HFFc6 (cell line): ENCODE measurements at places on chromosomes 2 and 18.

- DNase-seq, result no peak
These were observed 41.0 kb upstream of the MGAT4A start for GRCh38 chr2:98771721-98772524.

GRCh38 chr2:166025313-166025712 is 71.7 kb upstream of the TTC21B start:
- DNase-seq, result no peak

DNA sequence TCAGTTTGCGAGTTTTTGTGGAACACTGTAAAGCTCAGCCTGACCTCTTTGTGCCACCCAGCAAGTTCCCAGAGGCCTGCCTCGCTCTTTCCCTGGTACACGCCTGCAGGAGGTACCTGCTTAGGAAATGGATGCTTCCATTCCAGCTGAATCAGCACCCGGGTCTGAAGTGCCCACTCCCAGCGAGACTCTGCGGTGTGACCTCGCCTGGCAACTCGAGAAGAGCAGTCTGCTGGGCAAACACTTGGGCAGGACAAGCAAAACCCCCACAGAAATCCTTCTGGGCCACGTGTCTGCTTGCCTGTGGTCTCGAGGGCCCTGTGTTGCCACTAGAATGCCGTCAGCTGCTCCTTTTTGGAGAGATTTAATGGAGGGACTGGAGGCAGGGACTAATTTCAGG is 127.6 kb downstream of the MAPK4 start:
- DNase-seq, result no peak

- DNase-seq, result peak; percentile 48
These were observed 72.6 kb downstream of the TPGS2 start for GRCh38 chr18:36756242-36756641.

- DNase-seq, result no peak
These were observed 202.4 kb downstream of the EXOC6B start for GRCh38 chr2:72623481-72623880.

GRCh38 chr2:40287773-40288172 is 164.1 kb downstream of the SLC8A1 start:
- no peak for DNase-seq

DNA sequence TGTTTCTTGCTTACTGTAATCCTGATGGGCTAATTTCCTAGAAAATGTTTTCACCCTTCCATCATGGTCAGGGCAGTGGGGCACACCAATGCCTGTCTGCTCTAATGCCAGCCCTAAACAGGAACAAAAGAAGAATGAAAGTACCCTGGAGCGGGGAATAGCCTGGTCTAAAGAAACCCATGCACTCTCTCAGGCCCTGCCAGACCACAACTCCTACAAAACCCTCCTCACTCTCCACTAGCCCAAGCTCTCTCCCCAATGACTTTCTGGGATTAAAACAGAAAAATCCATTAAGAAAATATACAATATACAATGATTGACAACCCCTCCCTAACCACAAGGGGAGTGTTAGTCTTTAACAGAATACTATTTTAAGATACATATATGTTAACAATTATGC is 67.6 kb downstream of the AAK1 start:
- no peak for DNase-seq

- no peak for DNase-seq
These were observed 150.6 kb downstream of the PRPF40A start for GRCh38 chr2:152566728-152567069.

- DNase-seq, result no peak
These were observed 29.7 kb upstream of the PSME4 start for GRCh38 chr2:54000524-54000923.

GRCh38 chr2:85890522-85891176 is 1.9 kb upstream of the ST3GAL5 start:
- no peak for DNase-seq

- DNase-seq, result no peak
These were observed 51.0 kb downstream of the PAX8 start for GRCh38 chr2:113227698-113228097.

DNA sequence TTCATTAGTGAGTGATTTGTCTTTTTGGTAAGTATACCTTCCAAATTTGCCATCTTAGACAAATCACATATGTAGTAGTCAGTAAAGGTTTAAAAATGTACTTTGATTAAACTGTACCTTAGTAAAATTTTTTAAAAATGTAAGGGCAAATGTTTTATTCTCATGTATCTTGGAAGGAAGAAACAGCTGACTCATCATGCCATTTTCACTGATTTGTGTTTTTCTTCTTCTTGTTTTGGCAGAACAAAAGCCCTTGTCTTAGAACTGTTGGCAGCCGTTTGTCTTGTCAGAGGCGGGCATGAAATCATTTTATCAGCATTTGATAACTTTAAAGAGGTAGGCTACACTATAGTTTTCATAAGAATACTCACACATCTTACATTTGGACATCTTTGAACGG is 136.5 kb downstream of the PRPF40A start:
- no peak for DNase-seq

- peak; percentile 96 for DNase-seq
These were observed 18.1 kb downstream of the ZNF516 start for GRCh38 chr18:76476665-76477561.

DNA sequence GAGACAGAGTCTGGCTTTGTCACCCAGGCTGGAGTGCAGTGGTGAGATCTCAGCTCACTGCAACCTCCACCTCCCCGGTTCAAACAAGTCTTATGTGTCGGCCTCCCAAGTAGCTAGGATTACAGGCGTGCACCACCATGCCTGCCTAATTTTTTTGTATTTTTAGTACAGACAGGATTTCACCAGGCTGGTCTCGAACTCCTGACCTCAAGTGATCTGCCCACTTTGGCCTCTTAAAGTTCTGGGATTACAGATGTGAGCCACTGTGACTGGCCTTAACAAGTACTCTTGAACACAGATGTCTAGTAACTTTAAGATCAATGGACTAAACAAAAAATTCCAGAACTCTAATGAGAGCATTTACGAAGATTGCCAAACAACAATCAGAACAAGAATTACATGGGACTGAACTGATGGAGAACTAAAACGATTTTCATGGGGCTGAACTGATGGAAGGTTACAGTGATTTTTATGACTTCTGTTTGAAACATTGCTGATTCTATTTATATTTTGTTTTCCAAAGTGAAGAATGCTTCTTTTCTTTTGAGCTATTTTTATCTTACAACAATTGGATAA is 46.5 kb upstream of the ST3GAL5 start:
- no peak for DNase-seq

DNA sequence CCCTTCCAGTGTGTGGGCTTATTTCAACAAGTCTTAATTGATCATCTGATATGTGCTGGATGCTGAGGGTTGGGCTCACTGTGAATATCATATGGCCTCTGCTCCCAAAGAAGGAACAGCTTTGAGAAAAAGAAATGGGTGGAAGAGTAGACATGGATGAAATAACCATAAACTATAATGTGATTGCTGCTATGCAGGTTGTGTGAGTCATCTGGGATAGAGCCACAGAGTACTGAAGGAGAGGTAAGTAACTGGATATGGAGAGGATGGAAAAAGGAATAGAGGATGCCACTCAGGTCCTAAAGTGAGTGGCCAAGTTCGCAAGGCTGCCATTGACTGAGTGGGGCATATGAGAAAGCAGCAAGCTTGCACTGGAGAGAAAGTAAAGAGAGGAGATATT is 8.7 kb upstream of the DSG2 start:
- DNase-seq, result no peak

DNA sequence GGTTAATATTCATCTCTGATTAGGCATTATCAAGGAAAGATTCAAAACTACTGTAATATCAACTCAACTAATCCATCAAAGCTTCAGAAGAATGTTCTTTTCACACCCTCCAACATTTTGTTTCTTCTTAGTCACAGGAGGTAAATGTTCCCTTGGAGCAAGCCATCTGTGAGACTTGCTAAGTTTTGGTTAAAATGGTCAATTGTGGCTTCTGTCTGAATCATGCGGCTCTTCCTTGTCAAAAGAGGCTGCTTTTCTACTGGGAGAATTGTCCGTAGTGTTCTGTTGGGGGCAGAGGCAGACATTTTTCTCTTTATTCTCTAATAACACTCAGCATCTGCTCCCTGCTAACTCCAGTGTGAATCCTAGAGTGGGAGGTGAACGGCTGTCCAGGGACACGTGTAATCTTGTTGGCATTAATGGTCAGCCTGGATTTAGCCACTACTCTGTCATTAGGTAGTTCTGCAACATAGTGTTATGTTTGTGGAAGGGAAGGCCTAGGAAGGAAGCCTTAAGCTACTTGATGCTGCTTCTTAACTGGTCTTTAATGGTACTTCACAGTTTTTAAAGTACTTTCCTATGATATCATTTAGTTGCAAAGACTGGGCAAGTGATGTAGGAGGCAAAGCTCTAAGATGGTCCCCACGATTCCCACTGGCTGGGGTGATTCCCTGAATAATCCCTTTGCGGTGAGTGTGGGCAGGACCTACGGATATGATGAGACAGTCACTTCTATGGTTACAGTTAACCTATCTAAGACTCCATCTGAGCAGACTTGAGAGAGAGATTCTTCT is 22.6 kb upstream of the FAP start:
- DNase-seq, result no peak

- peak; percentile 9 for DNase-seq
These were observed 75.7 kb downstream of the TTC21B start for GRCh38 chr2:165877565-165878550.

DNA sequence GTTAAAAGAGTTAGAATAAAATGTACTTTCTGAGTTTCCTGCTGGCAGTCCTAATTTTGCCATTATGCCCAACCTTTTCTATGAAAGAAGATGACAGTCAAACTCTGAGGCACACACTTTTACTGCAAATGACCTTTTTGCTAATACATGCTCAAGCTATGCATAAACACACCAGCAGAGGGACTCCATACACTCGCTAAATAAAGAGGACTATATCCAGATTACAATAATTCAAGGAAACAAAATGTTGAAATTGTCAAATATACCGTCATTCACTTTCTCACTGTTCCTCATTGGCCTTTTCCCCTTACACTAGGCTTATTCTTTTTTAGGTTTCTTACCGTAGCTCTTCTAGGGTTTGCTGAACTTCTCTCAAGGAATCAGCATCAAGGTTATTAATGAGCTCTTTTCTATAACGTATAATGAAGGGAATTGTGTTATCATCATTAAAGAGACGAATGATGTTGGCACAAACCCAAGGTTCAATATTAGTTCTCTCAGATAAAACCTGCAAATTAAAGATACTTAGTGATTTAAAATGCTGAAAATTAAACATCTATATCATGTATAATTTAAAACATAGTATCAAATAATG is 25.7 kb downstream of the SRBD1 start:
- peak; percentile 49 for DNase-seq

DNA sequence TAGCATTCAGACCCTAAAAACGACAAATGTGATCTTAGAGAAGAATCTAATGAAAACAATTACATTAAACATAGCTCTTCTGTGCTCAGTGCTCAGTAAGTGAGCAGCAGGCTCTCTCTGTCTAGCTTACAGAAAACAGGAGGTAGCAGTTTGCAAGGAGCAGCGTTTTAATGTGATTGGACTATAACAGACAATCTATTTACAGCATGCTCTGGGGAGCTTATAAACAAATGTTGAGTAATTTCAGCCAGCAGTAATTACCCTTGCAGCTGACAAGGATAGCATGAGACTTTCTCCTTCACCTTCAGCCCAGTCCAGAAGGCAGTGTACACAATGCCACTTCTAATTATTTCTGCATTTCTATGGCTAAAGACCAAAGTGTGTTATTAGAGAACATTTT is 270.4 kb downstream of the FIGN start:
- DNase-seq, result no peak

- DNase-seq, result no peak
These were observed 47.5 kb downstream of the EMILIN2 start for GRCh38 chr18:2894131-2894840.

DNA sequence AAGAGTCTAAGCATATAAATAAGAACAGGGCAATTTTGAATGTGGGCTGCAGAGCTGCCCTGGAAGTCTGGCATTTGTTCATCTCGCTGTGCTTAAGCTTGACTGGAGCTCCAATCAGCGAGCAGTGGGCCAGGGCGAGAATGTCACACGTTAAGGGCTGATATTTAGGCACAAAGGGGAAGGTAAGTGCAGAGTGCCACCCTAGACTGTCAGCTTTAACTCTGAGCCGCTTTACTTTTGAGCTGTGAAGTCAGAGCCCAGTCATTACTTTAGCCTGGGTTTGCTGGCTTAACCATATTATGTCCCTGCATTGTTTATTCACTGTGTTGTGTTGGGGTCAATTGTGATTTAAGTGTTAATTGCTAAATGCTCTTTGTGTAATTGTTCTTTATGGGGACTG is 236.1 kb upstream of the SIX3 start:
- DNase-seq, result no peak

- no peak for DNase-seq
These were observed 207.6 kb upstream of the TANK start for GRCh38 chr2:160952464-160953254.

- DNase-seq, result no peak
These were observed 9.2 kb upstream of the CDKL4 start for GRCh38 chr2:39252888-39253518.
